ENCODE measurements at places on chromosomes 4 and X.

DNA sequence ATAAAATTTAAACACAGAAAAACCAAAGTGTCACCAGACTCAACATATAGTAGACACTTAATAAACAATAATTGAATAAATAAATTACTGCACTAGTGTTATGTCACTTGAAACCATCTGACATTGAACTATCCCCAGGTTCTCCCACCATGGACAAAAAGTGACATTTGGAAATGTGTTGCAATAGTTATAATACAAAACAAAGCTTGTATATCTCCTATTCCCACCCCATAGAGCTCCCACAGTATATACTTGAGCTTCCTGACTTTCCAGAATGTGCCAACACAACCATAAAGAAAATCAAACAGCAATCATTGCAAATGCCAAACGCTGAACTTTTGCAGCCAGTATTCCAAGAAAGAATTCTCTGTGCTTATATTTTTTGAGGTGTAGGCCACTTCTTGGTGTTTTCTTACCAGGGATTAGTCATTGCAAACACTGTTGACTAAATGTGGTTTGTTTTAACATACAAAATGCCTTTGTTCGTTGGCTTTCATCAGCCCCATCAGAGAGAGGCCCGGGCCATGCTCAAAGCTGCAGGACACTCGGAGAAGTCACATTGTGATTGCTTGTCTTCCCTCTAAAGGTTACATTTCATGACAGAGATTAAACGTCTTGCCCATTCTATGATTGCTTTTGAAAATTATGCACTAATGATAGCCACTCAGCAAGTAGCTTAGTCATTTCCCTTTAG is 33.8 kb downstream of the PPARGC1A start:
- no peak for DNase-seq

GRCh38 chrX:134365904-134366303 is 94.1 kb upstream of the HPRT1 start:
- peak; percentile 8 for DNase-seq

DNA sequence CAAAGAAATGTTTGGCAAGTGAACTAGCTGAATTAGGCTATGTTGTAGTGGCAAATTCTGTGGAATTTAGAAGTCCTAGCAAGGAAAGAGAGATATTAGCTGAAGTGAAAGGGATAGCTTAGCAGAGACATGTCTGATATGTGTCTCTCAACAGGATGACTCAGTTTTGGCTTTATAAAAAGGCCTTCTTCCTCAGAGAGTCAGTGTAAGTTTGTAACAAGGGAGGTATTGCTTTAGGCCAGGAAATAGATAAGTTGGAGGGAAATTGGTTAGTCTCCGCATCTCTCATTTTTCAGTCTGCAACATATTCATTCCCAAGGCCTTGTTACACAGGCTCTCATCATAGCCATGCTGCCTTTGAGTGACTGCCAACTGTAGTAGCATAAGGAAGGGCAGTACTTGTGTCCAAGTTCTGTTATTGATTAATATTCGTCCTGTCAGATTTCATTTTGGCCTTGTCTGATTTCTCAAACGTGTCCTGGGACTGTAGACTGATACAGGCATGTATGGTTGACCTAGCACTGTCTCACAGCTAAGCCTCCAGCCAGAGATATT is 4.0 kb downstream of the TMEM164 start:
- no peak for DNase-seq

GRCh38 chrX:101260435-101260834 is 30.7 kb downstream of the TAF7L start:
- DNase-seq = no peak

DNA sequence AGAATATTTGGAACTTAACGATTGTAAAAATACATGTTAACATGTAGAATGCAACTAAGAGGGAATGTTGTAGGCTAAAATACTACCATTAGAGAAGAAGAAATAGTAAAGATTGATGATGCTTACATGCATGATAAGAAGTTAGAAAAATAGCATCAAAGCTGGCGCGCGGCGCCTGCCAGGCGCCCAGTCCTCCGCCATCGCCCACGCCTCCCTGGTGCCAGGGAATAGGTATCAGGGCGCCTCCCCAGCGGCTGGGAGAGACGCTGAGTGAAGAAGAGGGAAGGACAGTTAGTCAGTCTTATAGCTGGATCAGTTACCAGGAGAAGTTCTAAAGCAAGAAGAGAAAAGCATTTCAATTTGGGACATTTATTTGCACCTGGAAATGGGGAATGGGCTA is 36.0 kb downstream of the NSUN7 start:
- no peak for DNase-seq

GRCh38 chr4:36189511-36190226 is 54.6 kb downstream of the ARAP2 start:
- DNase-seq = no peak

- no peak for DNase-seq
Observed at GRCh38 chrX:85493821-85494220, 114.4 kb upstream of the POF1B start.

- no peak for DNase-seq
Observed at GRCh38 chr4:167774646-167775045, 317.7 kb upstream of the ANXA10 start.

DNA sequence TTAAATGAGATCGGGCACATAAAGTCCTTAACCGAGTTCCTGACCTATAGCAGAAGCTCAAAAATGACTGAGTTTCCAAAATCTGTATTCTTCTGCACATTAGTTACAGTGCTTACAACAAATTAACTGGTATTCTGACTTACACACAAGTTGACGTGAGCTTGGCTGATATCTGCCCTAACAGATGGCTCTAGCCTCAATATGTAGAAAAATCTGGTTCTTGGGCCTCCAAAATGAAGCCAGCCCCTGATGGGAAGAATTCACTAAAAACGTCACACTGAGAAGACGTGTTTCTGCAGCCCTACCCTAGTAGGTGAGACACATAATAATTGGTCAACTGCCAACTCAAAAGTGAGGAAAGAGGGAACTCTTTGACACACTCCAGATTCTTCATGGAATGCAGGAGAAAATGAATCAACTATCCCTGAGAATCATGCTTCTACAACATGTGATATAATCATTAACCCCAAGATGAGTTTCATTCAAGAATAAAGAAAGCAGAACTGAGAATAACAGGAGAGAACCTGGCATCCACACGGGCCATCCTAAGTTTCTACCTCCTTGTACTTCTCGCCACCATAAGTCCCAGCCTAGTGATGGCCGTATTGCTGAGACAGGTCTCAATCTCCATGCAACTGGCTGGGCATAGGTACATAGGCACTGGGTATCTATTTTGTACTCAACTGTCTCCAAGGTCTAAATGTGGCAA is 8.2 kb downstream of the STX18 start:
- no peak for DNase-seq

DNA sequence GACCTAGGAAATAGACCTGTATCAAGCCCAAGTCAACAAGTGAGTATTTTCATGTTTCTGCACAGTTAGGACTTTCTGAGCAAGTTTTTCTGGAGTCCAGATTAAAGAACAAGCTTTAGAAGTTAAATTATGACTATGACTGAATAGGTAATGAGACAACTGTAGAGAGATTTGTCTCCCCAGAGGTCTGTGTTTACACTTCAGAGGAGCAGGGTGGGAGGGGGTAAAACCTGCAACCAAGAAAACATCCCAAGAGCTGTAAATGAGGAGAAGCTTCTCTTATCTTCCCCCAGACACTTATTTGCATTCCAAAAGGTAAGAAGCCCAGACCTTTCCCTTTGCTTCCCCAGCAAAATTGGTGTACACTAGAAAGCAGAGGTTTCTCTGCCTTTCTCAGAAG is 22.1 kb upstream of the CEP135 start:
- DNase-seq = no peak

GRCh38 chr4:6338175-6338950 is 68.7 kb downstream of the WFS1 start:
- no peak for DNase-seq

DNA sequence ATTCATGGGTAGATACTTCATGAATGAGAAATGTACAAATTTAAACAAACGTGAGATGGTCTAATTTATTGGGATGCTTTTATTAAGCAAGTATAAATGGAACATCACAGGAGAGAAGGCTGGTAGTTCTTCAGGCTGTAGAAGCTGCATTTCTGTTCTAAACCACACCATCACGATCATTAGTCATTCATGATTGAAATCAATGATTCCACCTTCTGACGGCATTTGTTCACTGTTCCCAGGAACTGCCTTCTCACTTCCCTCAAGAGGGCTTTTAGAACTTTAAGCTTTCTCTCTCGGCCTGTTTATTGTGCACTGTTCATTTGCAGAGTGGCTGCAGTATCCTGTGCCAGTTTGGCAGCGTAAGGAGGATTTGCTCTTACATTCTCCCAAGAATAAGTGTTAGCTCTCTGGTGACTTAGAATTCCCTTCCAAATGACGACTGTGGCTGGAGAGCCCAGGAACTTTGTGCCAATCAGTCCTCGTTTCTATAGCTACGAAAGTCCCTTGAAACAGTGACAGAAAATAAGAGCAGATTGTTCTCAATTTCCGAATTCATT is 54.7 kb downstream of the MFAP3L start:
- peak; percentile 93 for DNase-seq

DNA sequence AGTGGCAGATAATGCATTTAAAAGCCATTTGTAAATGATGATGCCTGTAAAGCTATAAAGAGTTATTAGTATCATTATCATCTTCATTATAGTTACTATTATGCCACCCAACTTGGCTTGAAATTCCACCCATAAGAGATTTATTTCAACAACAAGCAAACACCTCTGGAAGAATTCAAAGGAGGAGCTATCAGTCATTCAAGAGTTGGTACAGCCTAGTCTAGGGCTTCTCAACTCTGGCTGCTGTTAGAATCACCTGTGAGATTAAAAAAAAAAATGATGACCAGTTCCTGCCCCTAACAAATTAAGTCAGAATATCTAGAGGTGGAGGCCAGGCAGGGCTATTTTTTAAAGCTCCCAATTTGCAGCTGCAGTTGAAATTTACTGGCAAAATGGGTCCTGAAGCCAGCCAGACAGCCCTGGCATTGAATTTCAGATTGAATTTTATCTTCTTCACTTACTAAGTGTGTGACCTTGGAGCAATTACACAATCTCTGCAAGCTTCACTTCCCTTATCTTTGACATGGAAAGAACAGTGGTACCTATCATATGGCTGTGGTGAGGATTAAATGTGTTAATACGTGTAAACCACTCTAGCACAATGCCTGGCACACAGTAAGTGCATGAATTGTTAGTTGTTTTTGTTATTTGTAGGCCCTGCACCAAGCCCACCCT is 52.9 kb upstream of the EDA start:
- no peak for DNase-seq

DNA sequence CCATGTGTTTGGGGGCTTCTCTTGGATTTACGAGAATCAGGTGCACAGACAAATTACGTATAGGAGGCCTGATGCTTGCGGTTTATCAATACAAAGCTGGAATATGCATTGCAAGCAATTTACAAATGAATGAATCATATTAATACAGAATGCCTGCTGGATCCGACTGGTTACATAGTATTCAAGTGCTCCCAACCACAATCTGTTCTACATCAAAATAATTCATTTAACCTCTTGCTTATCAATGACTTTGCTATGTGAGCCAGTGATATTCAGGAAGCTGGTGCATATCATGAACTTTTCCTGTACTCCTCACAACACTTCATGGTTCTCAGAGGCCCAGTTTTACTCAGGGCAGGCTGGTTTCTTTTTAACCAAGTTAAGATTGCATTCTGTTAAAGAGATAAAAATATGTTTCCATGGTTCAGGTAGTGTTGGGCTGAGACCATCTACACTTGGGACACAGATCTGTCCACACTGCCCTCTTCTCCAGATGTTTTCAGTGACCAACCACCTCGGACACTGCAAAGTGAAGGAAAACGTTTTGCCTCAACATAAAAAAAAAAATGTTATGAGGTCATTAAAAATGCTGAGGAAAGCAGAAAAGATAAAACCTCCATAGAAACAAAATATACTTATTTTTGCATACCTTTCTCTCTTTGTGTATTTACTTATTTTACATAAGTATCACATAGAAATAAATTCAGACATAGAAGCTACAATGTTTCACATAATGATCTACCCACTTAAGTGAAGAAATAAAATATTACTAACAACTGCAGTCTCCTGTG is 200.1 kb upstream of the VCX3A start:
- no peak for DNase-seq

DNA sequence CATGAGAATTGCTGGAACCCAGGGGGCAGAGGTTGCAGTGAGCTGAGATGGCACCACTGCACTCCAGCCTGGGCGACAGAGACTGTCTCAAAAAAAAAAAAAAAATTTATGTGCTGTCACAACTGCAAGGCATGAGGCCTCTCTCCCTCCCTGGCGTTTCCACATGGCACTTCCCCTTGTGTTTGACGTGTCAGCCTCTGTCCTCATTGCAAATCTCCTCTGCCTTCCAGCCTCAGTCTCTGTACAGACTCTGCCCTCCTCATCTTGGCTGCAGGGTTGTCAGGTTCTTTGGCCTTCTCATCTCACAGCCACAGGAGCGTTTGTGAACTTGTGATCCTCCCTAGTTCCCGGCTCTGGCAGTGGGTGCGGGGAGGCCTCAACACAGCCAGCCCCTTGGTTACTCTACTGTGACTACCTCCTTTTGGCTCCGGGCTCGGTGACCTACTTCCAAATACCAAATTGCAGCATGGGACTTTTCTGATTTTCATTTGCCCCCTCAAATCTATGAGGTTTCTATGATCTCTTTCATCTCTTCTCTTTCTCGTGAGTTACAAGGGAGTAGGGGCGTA is 250.0 kb downstream of the CBR4 start:
- DNase-seq = no peak

DNA sequence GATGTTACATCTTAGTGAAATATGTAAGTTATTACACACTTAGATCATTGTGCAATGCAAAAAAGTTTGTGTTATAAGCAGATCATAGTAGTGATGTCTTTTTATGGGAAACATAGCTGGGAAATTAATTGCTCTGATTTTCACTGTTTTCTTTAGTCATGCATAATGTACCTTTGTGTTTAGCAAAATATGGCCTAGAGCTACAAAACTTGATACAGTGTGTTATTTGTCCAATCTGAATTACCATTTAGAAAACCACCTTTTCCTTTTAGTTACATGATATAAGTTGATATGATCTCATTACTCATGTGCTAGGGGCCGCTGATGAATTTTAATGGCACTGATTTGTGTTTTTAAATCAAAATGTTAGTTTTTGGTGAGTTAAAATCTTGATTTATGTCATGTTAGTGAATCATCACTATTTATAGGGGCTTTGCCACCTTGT is 2.0 kb downstream of the BMPR1B start:
- no peak for DNase-seq

DNA sequence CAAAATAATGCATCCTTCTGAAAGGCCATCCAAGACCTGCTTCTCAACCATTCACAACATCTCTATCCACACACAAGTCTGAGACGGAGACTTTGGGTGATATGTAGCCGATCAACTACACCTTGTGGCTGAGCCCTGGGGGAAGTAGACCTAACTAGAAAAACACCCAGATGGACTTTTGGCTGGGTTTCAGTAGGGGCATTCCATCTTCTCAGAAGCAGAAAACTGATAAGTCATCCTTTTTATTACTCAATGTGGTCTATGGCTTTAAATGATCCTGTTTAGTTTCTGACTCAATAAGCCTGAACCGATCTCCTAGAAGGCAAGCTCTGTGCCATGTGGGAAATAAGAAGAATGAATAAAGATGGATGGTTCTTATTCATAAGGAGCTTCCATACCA is 82.5 kb upstream of the AFF2 start:
- no peak for DNase-seq

Data from retinal pigment epithelial cell (primary cell).